Stimulated activated CD4-positive, alpha-beta T cell treated with anti-CD3 and anti-CD28 coated beads, Interleukin-2, amount 100 ng/mL, for 24 hours (primary cell): ENCODE measurements at places on chromosomes 7 and 10.

GRCh38 chr10:30662814-30663213, 33.3 kb upstream of the LYZL2 start:
- no peak for DNase-seq

DNA sequence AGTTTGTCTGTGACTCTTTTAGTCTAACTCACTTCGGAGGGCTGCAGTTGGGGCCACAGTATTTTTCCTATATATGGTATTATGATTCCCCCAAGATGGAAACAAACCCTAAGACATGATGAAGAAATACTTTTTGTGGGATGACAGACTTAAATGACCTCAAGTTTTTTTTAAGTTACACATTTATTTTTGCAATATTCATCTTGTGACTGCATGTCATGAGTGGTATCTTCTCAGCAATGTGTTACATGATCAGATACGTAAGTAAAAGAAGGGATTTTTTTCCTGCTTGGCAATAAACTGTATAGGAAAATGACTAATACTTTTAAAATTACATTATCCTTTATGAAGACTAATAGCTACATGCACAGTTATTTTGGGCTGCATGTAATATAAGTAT, 57.8 kb downstream of the OR13A1 start:
- no peak for DNase-seq

DNA sequence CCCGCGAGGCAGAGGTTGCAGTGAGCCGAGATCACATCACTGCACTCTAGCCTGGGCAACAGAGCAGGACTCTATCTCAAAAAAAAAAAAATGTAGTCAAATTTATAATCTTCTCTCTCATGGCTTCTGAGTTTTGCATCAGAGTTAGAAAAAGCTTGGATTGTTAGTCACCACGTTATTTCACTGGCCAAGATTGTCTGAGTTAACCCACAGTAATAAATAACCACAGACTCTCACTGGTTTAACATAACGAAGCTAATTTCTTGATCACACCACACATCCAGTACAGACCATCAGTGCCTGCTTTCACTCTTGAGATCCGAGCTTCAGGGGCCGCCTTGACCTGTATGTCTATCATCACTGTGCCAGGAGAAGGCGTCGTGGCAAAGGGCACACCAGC, 116.8 kb upstream of the JCAD start:
- no peak for DNase-seq

DNA sequence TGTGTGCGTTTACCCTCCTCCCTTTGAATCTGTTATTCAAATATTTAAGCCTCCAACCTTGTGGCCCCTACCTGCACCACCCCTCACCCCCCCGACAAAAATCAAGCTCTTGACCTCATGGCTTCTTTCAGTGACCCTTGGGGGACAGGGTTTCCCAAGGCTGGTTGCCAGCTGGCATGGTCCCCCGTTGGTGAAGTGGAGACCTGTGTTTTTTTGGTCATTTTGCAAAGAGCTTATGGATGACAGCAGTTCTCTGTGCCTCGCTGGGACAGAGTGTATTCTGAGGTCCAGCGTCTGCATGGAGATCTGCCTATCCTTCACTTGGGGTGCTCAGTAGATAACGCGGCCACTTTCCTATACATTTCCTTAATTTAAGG, 111.0 kb downstream of the TCF7L2 start:
- DNase-seq, result no peak

DNA sequence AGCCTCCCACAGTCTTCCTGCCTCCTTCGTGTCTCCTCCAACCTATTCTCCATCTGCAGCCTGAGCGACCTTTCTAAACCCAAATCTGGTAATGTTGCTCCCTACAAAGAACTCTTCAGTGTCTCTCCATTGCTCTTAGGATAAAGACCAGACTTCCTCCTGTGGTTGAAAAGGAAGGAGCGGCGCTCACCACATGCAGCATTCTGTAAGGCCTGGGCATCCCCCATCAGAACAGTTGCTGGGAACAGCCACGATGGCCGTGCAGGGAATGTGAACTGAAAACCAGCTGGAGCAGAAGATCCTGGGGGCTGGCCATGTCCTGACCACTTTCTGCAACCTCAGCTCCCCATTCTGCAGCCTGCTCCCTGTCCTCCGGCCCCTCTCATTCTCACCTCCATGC, 237.8 kb upstream of the ZMIZ1 start:
- DNase-seq, result no peak

DNA sequence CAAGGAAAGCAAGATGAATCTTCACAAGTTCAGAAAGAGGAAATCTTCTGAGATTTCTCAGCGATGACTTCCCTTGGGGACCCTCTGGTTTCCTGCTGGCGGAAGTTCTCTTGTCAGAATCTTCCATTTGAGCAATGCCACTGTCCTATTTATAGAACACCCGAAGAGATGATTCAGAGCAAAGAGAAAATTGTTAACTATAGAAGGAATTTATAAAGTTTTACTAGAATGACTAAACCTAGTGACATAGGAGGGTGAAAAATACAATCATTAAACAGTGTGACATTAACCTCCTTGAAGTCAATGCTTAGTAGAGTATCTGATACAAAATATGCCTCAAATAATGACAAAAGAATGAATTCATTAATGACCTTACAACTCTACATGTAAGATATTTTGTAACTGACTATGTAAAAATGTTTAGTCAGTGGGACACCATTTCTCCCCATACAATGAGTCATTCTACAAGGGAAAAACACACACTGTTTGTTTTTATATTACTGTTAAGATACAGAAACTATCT, 206.5 kb upstream of the CNTNAP2 start:
- no peak for DNase-seq

- no peak for DNase-seq
Measured at GRCh38 chr7:41599760-41600159, 103.1 kb downstream of the INHBA start.

GRCh38 chr10:129472696-129473555, 5.9 kb downstream of the MGMT start:
- DNase-seq, result no peak

DNA sequence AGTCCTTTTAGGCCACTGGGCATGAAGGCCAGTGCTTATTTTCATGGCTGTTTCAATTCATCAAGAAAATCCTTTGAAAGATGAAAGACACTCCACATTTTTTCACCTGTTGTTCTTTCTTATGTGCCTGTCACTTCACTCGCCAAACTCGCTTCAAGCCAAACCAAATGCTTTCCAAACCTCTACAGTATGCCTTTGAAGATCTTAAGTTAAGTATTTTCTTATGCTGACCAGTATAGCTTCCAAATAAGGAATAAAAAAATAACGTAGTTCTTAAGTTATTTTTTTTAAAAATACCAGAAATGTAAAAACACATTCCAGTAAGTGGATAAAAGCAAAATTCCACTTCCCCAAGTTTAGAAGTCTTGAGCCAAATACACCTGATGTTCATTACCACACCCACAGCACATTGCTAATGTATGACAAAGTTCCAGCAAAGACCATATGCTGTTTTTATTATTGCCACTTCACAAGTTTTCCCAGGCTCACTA, 186.1 kb downstream of the MTERF1 start:
- no peak for DNase-seq
